ENCODE measurements at places on chromosomes 1 and 21.
A peak's percentile ranks its signal among the peaks of the same experiment; 100 is the strongest.

DNA sequence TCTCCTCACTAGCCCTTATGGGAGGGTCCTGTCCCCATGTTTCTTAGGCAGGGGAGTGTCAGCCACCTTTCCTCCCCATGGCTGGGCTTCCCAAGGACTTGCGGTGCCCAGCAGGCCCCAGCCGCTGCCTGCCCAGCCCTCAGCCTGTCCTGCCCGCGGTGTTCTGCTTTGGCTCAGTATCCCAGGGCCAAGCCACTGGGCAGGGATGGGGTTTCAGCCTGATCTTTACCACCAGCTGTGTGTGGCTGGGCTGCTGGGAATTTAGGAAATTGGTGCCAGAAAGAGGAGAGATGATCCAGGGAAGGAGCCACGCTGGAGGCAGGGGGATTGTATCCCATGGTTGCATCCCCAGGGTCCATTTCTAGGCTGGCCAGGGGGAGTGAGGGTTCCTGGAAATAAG lies 6.9 kb upstream of the IGFN1 start:
- no peaks in the 10 kb centered on the region for H3K27me3 ChIP-seq
- no peak overlapping the region for H3K27ac ChIP-seq
- H3K4me1 ChIP-seq, result no peaks in the 10 kb centered on the region
- DNase-seq, result no peak

DNA sequence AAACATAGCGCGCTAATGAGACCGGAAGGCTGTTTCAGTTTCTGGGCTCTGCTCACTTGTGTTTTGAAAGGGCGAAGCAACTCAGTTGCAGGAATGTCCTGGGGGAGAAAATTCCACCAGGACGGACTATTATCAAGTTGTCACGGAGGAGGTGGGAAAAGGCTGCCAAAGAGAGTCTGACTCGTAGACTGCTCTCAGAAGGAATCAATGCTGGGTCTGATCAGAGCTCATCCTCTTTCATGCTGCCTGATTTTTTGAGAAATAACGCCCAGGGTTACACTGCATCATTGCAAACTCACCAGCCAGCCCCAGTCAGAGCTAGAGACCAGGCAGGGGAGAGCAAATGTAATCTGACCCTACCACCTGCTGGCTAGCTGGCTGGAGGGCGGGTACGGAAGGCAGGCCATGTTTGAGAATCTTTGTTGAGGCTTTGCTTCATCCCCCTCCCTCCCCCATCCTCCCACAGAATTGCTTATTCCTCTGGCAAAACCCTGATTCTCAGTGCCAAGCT lies 36.4 kb upstream of the BCL9 start:
- peak overlapping the region; percentile 74 for H3K27ac ChIP-seq
- peak overlapping the region; percentile 10 for H3K4me3 ChIP-seq
- no peaks in the 10 kb centered on the region for H3K36me3 ChIP-seq
- no peak for DNase-seq

DNA sequence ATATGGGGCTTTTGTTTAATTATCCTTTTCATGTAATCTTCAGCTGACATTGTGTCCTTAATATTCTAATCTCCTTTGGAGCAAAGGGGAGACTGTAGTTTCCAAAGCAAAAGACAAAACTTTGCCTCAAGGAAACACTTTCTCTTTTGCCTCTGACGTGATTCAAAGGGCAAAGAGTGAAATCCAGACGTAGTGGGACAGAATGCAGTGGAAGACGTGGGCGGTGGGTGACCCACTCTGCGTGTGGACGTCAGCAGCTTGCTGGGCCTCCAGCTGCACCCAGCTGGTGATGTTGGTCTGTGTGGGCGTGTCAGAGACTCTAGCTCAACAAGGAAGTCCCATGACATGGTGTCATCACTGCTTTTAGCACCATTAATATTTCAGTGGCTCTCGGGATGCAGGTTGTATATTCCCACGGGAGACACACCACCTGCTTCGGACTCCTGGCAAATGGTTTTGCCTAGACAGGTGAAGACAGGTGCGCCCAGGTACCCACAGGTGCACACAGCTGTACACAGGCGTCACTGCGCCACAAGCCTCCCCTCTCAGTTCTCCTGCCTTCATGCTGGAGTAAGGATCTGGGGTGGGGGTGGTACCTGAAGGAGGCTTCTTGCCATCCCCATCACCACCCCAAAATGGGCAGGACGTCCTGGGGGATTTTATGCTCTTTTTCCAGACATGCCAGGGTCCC lies 292.1 kb upstream of the VAMP3 start:
- no peaks in the 10 kb centered on the region for H3K27me3 ChIP-seq
- H3K27ac ChIP-seq, result no peak overlapping the region
- peaks cover 4% of the 10 kb centered on the region for H3K4me1 ChIP-seq
- DNase-seq, result no peak
- no peaks in the 10 kb centered on the region for H3K36me3 ChIP-seq

- no peaks in the 10 kb centered on the region for H3K36me3 ChIP-seq
- no peak for DNase-seq
- H3K27me3 ChIP-seq, result no peaks in the 10 kb centered on the region
- no peak overlapping the region for H3K27ac ChIP-seq
Observed at GRCh38 chr1:109609881-109610280, 9.5 kb downstream of the GNAT2 start.

- H3K27ac ChIP-seq, result no peak overlapping the region
- peaks cover 3% of the 10 kb centered on the region for H3K36me3 ChIP-seq
- DNase-seq, result no peak
Observed at GRCh38 chr1:35505911-35506798, 51.0 kb downstream of the KIAA0319L start.

GRCh38 chr1:203173011-203173555 lies 2.5 kb downstream of the MYBPH start:
- no peak overlapping the region for H3K27ac ChIP-seq
- H3K27me3 ChIP-seq, result no peaks in the 10 kb centered on the region
- no peaks in the 10 kb centered on the region for H3K4me1 ChIP-seq
- no peak for DNase-seq
- no peaks in the 10 kb centered on the region for H3K36me3 ChIP-seq

DNA sequence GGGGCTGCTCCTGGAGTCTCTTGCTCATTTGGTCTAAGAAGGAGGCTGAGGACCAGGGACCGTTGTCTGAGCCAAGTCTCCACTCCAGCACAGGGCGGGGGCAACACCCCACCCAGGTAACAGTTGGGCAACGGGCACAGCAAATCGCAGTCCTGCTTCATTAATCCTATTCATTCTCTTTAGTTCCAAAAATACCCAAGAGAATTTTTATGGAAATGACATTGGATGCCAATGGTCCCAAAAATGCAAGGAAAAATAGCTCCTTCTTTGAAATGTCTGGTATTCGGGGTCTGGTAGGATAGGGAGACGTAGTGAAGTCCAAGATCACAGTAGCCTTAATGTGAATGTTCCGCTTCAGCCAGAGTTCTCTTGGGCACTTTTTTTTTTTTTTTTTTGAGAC lies 74.0 kb downstream of the ATP5PO start:
- peaks cover 5% of the 10 kb centered on the region for H3K36me3 ChIP-seq
- no peaks in the 10 kb centered on the region for H3K27me3 ChIP-seq
- no peak overlapping the region for H3K27ac ChIP-seq
- H3K4me3 ChIP-seq, result no peak overlapping the region
- DNase-seq, result no peak
